Stimulated activated memory B cell treated with anti-CD40 and anti-IgM and Interleukin-4, amounts not matched to agents 10 μg/mL and 1 μg/mL and 100 μg/mL, for 72 hours (primary cell): ENCODE measurements at places on chromosomes 2 and 18.

GRCh38 chr2:120239488-120240287 lies 13.0 kb upstream of the RALB start:
- ATAC-seq: no peak

- ATAC-seq: no peak
Observed at GRCh38 chr18:3221496-3221895, 1.7 kb upstream of the MYOM1 start.

DNA sequence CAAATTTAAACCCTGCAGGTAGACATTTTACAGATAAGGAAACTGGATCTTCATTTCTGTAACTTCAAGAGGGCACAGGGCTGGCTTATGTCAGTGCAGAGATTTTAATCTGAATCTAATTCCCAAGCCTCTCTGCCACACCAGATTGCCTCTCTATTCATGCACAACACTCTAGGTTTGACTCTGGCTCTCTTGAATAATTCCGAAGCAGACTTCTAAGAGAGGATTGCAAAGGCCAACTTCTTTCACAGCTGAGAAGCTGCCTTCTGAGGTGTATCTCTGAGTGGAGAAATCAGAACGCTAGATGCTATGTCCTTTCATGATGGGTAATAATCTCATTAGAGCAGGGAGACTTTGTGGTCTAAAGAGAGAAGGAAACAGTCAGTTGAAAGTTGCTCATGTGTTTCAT lies 20.1 kb upstream of the MGAT5 start:
- peak; percentile 93 for ATAC-seq

GRCh38 chr18:26634631-26635030 lies 86.3 kb upstream of the KCTD1 start:
- no peak for ATAC-seq

DNA sequence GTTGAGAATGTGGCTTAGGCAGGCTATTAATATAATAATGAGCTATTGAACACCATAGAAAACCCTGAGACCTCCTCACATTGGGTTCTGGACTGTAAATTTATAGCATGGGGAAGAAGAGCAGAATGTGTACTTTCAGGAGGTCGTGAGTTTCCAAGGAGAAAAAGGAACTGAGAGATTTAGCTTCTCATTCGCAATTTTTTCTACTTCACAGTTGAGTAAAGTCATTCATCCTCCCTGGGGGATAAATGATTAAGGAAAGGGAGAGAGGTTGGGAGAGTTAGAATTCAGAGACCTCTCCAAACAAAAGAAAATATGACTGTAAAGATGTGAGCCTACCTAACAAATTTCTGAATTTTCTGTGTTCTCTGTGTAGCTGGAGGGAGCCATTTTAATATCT lies 205.8 kb upstream of the CYRIA start:
- ATAC-seq: no peak

DNA sequence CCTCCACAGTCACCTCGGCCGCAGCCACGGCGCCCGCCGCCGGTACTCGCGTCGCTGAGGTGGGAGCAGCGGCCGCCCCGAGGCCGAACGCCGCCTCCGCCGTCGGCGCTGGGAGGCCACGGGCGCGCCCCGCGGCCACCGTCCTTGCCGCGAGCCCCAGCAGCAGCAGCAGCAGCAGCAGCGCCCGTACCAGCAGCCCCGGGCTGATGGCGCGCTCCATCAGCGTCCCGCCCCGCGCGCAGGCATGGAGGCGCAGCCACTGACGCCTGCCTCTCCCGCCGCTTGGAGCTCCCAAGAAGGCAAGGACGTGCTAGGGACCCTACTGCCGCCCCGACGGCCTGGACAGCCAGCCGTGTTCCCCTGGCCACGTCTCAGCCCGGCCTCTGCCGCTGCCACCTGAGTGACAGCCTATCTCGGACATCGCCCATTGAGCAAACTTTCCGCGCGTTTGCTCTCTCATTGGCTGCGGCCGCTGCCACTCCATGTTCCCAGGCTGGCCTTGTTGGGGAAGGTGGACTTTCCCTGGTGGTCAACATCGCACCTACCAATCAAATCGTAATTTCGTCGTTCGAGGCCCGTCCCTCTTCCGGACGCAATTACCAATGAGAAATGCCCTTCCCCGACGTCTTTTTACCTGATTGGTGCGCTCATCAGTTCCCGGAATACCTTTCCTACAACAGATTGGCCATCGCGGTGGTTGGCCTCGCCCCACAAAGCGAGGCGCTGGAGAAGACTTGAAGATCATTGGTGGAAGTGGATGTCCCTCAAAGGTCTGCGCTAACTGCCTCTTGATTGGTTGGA lies at the start of gene EIF2AK3:
Gene EIF2AK3, minus strand, starts transcription at position 410 of the 801 bp plus-strand sequence. Its CDS starts 190 bp downstream, at position 220.
- peak; percentile 95 for ATAC-seq
